ENCODE measurements at places on chromosomes 2 and 18.

- no peak for DNase-seq
Measured at GRCh38 chr2:112648081-112648480, 2.3 kb downstream of the SLC20A1 start.

DNA sequence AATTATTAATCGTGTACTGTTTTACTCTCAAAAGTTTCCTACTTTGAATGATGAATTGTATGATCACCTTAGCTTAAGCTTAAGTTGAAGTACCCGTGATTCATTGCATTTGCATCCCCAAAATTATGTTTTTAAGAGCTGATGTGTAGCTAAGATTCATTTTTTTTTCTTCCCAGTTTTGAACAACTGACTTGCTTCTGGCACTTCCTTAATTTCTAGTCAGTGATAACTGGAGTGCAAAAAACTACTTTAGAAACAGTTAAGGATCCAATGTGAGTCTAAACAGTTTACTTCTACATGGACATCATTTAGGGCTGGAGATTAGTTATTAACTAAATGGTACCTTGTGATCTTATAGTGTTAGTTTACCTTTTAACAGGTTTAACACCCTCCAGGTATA lies 124.0 kb upstream of the CAVIN2 start:
- no peak for DNase-seq

GRCh38 chr2:233354971-233355574 lies 779 bp downstream of the DGKD start:
- DNase-seq, result no peak

- no peak for DNase-seq
Measured at GRCh38 chr2:74763962-74764428, 69.9 kb upstream of the HK2 start.

- no peak for DNase-seq
Measured at GRCh38 chr2:178484245-178485041, 4.2 kb downstream of the PLEKHA3 start.

- DNase-seq, result no peak
Measured at GRCh38 chr2:73837847-73838585, 9.3 kb downstream of the STAMBP start.

GRCh38 chr2:106160786-106161261 lies 33.3 kb downstream of the UXS1 start:
- DNase-seq, result no peak

DNA sequence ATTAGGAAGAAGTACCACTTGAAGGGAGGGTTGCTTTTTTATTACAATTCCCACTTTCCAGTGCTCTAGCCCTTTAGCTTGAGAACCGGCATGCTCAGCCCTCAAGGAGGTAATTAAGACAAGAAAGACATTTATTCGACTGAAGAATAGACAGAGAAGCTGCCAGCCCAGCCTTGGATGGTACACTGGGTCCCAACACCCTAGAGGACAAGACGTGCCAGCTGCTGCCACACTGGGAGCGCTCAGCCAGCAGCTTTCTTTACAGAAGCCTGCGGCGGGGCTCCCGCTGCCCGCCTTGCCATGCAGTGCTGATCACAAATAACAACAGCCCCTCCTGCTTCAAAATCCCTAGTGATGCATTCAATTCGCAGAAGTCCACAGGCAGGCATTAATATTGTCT lies 746.3 kb upstream of the RAB6C start:
- DNase-seq, result no peak

DNA sequence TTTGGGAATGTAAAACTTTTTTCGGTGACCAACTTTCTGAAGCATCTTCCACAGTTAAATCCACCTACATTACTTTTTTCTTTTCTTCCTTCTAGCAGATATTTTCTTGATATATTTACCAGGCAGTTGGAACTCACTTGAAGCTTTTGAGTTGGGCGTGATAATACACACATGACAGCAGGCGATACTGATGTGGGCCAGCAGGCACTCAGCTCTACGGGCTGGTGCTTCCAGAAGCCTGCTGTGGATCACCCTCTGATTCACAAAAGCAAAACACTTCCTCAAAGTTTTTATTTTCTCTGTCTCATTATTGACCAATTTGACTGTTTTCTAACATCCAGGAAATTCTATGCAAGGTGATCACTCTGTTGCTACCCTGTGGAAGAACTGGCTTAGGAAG lies 22.9 kb downstream of the GRHL1 start:
- no peak for DNase-seq

DNA sequence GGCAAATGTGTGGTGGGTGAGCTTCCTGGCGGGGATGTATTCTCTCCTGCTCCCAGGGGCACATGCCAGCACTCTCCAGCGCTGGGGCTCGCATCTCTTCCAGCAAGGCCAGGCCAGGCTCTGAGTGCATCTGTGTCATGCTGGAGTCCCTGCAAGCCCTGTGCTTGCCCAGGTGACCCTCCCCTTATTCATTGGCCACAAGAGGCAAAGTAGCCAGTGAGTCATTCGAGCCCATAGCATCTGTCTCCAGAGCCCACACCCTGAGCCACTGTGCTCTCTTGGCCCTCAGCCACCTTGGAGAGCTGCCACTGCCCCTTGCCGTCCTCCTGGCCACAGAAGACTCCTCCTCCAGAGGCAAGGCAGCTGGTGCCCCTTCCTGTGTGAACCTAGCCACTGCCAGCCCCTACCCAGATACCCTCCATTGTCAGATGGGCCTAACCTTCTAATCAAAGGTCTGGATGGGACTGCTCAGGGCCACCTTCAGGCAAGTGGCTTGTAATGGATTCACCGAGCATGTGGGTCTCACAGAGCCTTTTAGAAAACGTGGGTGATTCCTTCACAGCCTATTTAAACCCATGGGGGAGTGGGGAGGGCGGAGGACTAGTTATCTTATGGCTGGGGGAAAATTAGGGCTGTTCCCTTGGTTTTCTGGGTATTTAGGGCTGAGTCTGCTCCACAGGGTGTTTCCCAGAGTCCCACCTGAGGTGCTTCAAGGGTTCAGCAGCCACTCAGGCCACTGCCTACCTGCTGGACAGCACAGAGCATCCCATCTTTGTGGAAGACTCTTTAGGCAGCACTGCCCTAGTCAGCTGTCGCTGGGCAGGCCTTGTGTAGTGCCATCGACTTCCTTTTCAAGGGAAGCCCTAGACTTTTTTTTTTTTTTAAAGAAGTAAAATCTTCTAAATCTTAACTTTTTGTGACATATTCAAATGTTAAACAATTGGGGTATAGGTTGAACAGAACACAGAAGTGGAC lies 137.4 kb downstream of the ACOXL start:
- DNase-seq, result no peak

- DNase-seq, result no peak
Measured at GRCh38 chr2:88136817-88137216, 9.0 kb upstream of the FABP1 start.

- DNase-seq, result no peak
Measured at GRCh38 chr2:121694398-121695170, 42.1 kb downstream of the NIFK start.
